T-cell (primary cell): ENCODE measurements at places on chromosomes 6 and 20.

GRCh38 chr20:20014659-20015058 is 2.5 kb upstream of the NAA20 start:
- no peaks in the 10 kb centered on the region for H3K36me3 ChIP-seq
- no peak overlapping the region for H3K4me3 ChIP-seq
- no peak for DNase-seq
- peaks cover 8% of the 10 kb centered on the region for H3K27me3 ChIP-seq
- H3K4me1 ChIP-seq: peaks cover 26% of the 10 kb centered on the region

GRCh38 chr6:166486536-166486880 is 100.0 kb downstream of the RAMACL start:
- no peak overlapping the region for H3K27ac ChIP-seq
- no peak for DNase-seq
- H3K36me3 ChIP-seq: no peaks in the 10 kb centered on the region
- H3K4me1 ChIP-seq: peaks cover 26% of the 10 kb centered on the region
- H3K4me3 ChIP-seq: no peak overlapping the region
- H3K27me3 ChIP-seq: peaks cover 3% of the 10 kb centered on the region

DNA sequence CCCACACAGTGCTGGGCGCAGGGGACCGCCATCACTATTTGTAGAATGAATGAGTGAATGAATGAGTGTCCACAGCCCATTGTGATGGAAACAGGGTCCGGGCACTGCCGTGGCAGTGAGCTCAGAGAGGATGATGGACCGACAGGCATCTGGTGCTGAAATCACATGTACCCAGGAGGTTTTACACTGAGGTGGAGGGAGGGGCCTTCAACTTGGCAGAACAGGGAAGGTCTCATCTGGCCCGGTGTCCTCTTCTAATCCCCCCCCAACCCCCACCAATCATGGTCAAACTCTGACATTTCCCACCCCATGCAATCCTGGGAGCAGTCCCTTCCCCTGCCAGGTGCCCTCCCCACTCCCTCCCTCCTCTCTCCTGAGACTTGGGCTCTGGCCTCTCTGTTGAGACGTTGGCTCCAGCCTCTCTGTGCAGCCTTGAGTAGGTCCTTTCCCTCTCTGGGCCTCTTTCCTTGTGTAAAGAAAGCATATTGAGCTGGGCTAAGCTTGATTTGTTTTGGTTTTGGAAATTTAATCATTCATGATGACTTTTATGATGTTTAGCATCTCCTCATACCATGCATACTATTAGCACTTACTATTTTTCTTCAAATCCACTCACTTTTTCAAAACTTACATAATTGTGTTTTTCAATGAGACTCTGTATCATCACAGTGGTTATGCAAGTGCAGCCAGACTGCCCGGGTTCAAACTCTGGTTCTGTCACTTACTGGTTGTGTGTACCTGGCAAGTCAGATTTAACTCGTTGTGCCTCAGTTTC is 10.8 kb downstream of the KIAA1755 start:
- H3K27me3 ChIP-seq: peaks cover 27% of the 10 kb centered on the region
- no peak for DNase-seq
- H3K4me1 ChIP-seq: no peaks in the 10 kb centered on the region
- no peaks in the 10 kb centered on the region for H3K36me3 ChIP-seq

DNA sequence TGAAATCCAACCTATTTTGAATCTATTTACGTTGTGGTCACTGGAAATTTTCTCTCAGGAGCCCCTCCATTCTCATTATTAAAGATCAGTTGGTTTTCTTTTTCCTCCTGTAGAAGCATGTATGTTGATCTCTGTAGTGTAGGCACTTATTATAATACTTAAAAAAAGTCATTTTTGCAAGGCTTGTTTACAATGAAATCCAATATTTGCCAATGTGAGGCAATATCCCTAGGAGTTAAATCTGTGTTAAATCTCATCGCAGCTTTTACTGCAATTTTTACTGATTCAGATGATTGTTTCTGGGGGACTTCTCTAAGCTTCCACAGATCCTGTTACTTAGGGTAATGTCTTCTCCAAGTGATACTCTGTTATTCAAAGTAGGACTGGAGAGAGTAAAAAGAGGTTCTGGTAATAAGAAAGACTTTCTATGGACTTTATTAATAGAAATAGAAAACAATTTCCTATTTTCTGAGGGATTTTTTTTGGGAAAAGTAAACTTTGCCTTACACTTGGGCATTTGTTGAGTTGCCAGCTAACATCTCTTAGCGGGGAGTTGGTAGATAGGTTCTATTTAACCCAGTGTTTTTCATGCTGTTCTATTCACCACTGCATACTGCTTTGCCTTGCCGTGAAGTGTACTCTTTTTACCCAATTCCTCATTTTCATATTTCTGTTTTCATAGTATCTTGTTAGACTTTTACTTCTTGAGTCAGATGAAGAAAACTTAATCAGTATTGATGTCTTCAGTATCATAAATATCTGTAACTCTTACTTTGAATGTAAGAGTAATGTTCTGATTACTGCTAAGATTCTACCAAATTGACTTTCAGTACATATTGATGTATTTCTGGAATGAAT is 48.6 kb downstream of the CDKAL1 start:
- H3K27me3 ChIP-seq: no peaks in the 10 kb centered on the region
- H3K27ac ChIP-seq: no peak overlapping the region
- H3K36me3 ChIP-seq: peaks cover 15% of the 10 kb centered on the region
- DNase-seq: no peak

- DNase-seq: no peak
- H3K4me3 ChIP-seq: no peak overlapping the region
- no peaks in the 10 kb centered on the region for H3K27me3 ChIP-seq
- H3K36me3 ChIP-seq: peaks cover 36% of the 10 kb centered on the region
These were observed 1.8 kb downstream of the HSD17B8 start for GRCh38 chr6:33206027-33206863.

- H3K4me1 ChIP-seq: no peaks in the 10 kb centered on the region
- no peaks in the 10 kb centered on the region for H3K36me3 ChIP-seq
- H3K4me3 ChIP-seq: no peak overlapping the region
- no peak for DNase-seq
- H3K27me3 ChIP-seq: no peaks in the 10 kb centered on the region
These were observed 16.5 kb upstream of the TRERF1 start for GRCh38 chr6:42468273-42468672.

DNA sequence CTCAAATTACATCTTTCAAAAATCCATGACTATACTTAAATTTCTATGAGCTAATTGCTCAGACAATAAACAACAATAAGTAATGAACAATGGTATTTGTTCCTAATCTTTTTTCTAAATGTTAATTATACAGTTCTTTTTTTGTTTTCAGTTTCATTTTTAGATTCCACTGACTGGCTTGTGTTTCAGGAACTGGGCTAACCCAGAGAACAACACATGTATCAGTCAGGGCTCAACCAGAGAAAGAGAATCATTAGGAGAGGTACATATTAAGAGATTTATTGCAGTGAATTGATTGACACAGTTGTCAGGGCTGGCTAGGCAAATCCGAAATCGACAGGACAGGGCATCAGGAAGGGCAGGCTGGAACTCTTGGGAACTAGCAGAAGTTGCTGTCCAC is 182.8 kb downstream of the GRM1 start:
- no peaks in the 10 kb centered on the region for H3K27me3 ChIP-seq
- no peak overlapping the region for H3K4me3 ChIP-seq
- H3K36me3 ChIP-seq: no peaks in the 10 kb centered on the region
- no peak overlapping the region for H3K27ac ChIP-seq
- DNase-seq: no peak

DNA sequence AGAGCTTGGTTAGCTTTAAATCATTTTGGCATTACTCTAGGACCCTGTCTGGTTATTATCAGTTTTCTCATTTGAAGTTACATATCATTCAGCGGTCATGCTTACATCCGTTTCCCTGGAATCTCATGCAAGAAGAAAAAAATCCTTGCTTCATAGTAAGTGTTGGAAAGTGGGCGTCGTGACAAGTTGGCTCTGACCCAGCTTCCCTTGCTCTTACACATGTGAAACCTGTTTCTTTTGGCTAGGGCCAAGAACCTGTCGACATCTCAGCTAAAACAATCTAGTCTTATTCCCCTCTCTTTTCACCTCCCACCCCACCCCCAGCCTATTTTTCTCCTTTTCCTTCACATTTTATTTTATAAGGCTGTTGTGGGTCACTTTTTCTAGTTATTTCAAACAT is 45.5 kb downstream of the ANKS1A start:
- H3K4me1 ChIP-seq: no peaks in the 10 kb centered on the region
- H3K36me3 ChIP-seq: no peaks in the 10 kb centered on the region
- H3K27ac ChIP-seq: no peak overlapping the region
- H3K27me3 ChIP-seq: no peaks in the 10 kb centered on the region

DNA sequence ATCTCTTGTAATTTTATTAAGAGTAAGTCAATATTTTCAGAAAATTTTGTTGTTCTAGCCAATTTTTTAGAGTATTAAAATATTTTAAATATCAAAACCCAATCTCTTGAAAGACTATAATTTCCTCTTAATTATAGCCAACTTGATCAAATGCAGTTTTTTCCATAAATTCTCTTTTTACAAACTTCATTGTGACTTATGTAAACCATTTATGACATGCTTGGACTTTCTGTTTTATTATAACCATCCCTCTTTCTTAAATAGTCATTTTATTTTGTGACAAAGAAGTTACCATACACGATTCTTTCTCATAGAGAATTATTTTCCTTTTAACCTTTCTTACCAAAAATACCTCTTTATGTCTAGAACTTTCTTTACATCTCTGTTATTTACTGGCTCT is 1075.5 kb downstream of the KHDRBS2 start:
- no peak overlapping the region for H3K27ac ChIP-seq
- H3K4me1 ChIP-seq: no peaks in the 10 kb centered on the region
- no peak for DNase-seq
- no peak overlapping the region for H3K4me3 ChIP-seq

- no peaks in the 10 kb centered on the region for H3K27me3 ChIP-seq
- H3K27ac ChIP-seq: no peak overlapping the region
These were observed 80.6 kb downstream of the NCOA7 start for GRCh38 chr6:125871365-125871764.

- H3K4me3 ChIP-seq: no peak overlapping the region
- H3K27me3 ChIP-seq: peaks cover 4% of the 10 kb centered on the region
- no peak for DNase-seq
- no peak overlapping the region for H3K27ac ChIP-seq
These were observed 34.0 kb upstream of the GABRR1 start for GRCh38 chr6:89251170-89251569.

- H3K36me3 ChIP-seq: no peaks in the 10 kb centered on the region
- no peaks in the 10 kb centered on the region for H3K4me1 ChIP-seq
- H3K4me3 ChIP-seq: no peak overlapping the region
- H3K27me3 ChIP-seq: no peaks in the 10 kb centered on the region
- H3K27ac ChIP-seq: no peak overlapping the region
- no peak for DNase-seq
These were observed 10.6 kb downstream of the IL22RA2 start for GRCh38 chr6:137162692-137163306.

DNA sequence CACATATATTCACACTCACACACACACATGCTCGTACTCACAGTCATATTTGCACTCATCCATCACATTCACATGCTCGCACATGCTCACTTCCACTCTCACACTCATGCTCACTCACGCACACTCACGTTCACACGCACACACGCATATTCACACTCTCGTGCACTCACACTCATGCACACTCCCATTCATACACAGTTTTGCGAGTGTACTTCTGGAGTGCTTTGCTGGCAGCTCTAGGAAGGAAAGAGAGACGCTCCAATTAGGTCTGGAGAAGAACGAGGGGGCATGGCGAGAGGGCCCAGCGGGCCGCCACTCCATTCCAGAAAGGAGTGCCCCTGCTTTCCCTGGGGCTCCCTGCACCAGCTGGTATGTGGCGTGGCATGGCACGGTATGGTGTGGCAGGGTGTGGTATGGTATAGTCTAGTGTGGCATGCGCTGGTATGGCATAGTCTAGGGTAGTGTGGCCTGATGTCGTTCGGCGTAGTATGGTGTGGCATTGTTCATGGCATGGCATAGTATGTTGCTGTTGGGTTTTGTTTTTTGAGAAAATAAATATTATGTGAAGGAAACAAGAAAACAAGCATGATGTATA is 216.8 kb upstream of the CDYL start:
- H3K4me3 ChIP-seq: no peak overlapping the region
- no peak for DNase-seq
- H3K4me1 ChIP-seq: no peaks in the 10 kb centered on the region
- no peaks in the 10 kb centered on the region for H3K27me3 ChIP-seq
